ENCODE measurements at places on chromosomes 1 and 21.

DNA sequence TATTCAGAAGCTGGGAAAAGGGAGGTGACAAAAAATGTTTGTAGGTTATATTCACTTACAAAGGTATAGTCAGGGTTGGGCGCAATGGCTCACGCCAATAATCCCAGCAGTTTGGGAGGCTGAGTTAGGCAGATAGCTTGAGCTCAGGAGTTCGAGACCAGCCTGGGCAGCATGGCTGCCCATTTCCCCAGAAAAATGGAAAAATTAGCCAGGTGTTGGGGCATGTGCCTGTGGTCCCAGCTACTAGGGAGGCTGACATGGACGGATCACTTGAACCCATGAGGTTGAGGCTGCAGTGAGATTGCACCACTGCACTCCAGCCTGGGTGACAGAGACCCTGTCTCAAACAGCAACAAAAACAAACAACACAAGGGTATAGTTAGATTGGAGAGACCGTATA is 3.0 kb downstream of the TIMM17A start:
- no peak for DNase-seq

GRCh38 chr1:197924516-197925123 is 7.4 kb downstream of the LHX9 start:
- no peak for DNase-seq

- no peak for DNase-seq
Observed at GRCh38 chr21:28592205-28592865, 400.3 kb downstream of the LTN1 start.

DNA sequence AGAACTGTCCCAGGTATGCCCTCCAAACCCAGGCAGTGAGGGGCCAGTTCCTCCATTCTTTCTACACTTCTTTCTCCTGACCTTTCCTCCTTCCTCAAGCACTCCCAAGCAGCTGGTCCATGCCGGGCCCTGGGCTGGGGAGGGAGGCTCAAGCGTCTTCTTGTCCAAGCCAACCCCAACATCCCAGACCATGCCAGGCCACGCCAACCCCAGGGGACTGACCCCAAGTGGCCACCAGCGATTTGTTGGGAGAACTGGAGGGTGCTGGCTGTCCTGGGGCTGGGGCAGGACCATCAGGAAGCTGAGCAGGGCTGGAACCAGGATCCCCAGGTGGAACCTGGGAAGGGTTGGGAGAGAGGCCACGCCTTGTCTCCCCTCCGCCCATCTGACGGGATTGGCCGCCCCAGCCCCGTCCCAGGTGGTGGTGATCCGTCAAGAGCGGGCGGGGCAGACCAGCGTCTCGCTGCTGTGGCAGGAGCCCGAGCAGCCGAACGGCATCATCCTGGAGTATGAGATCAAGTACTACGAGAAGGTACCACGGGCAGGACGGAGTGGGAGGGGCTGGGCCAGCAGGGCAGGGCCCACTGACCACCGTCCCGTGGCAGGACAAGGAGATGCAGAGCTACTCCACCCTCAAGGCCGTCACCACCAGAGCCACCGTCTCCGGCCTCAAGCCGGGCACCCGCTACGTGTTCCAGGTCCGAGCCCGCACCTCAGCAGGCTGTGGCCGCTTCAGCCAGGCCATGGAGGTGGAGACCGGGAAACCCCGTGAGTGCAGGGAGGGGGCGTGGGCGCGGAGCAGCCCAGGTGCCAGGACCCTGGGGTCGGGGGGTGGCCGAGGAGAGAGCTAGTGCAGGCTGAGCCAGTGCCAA is 29.9 kb downstream of the EPHA8 start:
- no peak for DNase-seq

- DNase-seq, result no peak
Observed at GRCh38 chr1:234618737-234619049, 8.7 kb upstream of the IRF2BP2 start.

- no peak for DNase-seq
Observed at GRCh38 chr1:24472527-24473251, 29.9 kb upstream of the RCAN3 start.

DNA sequence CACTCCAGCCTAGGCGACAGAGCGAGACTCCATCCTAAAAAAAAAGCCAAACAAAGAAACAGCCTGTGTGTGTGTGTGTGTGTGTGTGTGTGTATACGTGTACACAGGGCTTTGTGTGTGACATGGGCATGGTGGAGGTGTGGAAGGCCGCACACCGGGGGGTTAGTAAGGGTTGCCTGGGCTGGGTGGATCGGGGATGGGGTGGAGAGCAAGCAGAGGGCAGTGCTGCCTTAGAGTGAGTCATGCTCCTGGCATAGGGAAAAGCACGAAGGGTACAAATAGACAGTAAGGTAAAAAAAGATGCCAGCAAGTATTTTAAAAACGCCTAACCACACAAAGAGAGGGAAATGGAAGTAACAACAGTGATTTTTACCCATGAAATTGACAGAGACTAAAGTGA is 6.2 kb downstream of the PRMT2 start:
- no peak for DNase-seq

GRCh38 chr1:201311356-201312011 is 28.2 kb downstream of the PKP1 start:
- no peak for DNase-seq

DNA sequence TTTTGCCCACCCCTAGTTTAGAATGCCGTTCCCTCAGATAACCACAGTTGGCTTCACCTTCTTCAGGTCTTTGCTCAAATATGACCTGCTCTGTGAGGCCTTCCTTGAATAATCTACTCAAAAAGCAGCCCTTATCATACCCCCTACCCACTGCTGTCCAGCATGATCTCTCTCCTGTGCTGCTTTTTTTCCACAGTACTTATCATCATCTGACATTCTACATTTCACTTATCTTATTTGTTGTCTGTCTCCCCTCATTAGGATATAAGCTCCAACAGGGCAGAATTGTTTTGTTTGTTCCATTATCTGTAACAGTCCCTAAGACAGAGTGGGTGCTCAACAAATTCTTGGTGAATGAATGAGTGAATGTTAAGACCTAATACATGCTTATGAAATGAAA is 18.1 kb downstream of the USP24 start:
- no peak for DNase-seq

DNA sequence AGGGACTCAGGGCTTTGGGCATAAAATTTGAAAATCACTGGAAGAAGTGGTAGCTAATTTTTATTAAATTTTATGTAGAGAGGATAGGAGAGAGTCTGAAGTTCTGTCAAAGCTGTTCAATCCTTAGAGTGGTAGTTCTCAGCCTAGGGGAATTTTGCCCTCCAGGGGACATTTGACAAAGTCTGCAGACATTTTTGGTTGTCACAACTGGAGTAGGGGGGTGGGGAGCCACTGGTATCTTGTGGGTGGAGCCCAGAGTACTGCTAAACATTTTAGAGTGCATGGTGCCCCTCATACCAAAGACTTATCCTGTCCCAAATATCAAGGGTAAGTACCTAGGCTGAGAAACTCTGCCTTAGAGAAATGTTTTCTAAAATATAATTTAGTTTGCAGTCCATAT is 30.2 kb downstream of the RASAL2 start:
- no peak for DNase-seq

All from tibial artery (tissue), 4 donors.